ENCODE measurements at places on chromosomes 4 and X.

- no peak for DNase-seq
These were observed 98.9 kb downstream of the ATXN3L start for GRCh38 chrX:13220916-13221315.

GRCh38 chrX:9927698-9928482 is 39.3 kb upstream of the CLDN34 start:
- no peak for DNase-seq

DNA sequence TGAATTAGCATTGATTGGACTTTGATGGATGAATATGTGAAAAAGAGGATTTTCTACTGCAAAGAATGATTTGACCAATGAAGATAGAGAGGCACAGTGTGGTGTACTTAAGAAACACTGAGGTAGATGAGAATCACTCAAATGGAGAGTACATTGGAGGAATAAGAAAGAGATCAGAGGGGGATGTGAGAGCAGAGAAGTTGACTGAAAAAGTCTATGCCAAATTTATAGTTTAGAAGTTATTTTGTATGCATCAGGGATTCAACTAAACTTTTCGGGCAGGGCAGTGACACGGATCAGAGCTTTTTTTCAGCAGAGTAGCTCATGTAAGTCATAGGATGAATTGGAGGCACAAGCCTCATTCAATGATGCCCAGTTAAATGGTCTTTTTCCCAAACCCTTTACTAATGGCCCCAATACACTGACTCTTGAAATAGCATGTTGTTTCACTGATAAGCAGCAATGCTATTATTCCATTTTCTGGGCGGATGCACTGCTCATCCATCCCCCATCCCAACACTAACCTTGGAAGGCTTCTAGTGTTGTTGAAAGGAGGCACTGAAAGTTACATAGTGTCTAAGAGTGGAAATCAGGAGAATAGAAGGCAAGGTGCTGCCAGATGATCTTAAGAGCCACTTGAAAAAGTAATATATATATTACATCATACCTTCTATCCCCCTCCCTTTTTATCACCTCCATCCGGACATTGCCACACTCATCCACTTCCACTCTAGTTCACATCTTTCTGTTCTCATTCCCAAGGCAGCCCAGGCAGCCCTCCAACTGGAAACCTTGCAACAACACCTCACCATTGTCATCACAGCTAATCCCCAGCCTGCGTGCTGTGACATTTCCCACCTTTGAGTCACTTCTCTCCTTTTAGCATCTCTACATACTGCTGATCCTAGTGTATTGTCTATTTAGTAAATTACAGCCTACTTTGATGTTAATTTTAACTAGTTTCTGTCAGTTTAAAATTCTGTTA is 46.1 kb downstream of the ARHGAP24 start:
- DNase-seq = no peak

- DNase-seq = no peak
These were observed 69.4 kb upstream of the SORBS2 start for GRCh38 chr4:185881430-185881829.

DNA sequence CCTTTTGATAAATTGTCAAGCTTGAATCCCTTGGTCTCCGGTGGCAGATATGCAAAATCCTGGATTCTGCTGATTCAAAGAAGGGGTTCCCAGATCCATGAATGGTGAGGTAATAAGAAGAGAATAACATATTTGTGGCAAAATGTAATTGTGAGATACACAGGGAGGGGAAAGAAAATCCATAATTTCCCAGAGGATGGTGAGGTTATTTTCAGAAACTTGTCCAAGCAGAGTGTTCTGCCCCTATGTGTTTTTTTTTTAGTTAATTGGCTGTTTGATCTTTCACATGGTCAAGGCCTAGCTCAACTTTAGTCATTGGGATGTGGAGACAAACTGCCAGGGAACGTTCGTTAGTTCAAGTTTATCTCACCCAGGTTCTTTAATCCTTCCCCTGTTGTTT is 408.8 kb downstream of the MAPK10 start:
- DNase-seq = no peak

DNA sequence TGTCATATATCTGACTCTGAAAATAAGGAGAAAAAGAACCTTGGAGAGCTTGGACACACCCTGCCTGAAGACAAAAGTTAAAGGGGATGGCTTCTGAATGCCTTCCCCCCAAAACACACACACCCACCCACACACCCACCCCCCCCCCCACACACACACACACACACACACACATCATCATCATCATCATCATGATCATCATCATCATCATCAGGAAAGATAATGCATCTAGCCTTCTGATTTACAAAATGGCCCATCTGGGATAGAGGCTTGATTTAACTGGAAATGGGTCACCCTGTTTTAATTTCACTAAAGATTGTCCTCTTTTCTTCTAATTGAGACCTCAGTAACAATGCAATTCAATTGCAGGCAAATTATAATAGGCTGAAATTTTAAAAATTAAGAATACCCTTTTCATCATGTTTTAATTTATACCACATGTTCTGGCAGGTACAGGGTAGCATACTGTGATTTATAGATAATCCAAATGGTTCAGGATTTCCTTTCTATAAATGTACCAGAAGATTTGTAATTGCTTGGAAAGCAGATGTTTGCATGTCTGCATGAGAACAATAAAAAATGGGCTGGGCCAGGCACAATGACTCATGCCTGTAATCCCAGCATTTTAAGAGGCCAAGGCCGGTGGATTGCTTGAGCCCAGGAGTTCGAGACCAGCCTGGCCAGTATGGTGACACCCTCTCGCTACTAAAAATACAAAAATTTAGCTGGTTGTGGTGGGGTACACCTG is 56.5 kb downstream of the TRIM2 start:
- DNase-seq = no peak

DNA sequence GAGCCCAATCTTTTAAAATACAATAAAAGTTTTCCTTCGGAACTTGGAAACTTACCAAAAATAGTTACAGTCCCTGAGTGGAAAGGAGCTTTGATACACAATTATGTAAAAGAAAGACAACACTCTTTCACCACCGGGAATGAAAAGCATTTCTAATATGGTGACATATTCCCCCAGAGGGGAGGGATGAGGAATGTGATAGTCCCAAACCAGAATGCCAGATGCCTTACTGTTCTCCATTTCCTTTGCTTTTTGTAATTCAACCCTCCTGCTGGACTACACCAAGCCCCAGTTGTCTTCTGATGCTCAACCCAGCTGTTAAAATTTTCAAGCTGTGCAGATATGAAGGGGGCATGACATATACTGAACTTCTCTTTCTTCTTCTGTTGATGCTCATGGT is 4.1 kb downstream of the PRIMPOL start:
- DNase-seq = no peak

GRCh38 chr4:88939697-88940096 is 117.3 kb downstream of the FAM13A start:
- DNase-seq = no peak

DNA sequence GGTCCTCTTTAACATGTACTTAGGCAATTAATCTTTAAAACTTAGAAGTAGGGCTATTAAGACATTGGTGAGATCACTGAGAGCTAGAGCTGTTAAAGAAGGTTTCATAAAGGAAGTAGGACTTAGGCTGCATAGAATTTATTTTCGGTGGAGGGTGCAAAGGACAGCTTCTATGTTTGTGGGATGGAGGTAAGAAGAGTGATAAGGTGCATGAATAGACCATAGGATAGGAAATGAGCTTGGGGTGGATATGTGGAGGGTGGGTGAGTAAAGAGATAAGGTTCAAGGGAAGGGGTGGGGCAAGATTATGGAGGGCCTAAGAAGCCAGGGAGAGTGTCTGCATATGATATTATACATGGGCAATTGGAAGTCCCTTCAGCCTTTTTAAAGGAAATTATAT is 15.9 kb downstream of the RTL9 start:
- no peak for DNase-seq

DNA sequence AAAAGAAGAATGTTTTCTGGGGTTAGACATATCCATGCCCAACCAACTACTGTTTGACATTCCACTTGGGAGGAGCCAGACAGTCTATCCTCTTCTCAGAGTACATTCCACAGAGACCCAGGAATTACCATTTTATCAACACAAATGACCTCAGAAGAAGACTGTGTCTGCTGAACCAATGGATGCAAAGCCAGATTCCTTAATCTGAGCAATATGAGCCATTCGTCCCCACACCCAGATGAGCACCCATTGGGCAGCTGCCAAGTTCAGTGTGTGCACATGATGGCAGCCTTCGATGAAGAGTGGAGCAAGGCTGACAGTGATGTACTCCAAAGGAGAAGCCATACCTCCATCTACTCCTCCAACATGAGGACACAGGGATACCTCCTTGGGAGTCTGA is 111.3 kb downstream of the ZNF674 start:
- no peak for DNase-seq

GRCh38 chr4:133869486-133869885 is 332.1 kb downstream of the PABPC4L start:
- DNase-seq = no peak

DNA sequence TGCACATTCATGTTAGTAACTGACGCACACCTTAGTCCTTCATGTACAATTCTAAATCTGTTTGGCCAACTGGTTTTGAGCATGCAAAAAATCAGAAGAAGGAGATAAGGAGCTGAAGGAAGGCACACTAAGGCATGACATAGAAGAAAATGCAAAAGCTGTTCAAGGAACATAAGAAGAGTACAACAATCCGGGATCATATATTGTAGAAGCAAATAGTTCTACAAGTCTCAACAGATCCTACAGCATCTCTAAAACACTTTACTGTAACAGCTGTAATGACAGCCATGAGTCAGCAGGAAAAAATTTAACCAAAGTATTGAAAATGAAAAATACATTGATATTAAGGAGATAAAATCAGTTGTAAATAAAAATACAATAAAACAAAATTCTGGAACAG is 57.7 kb downstream of the KLHL13 start:
- DNase-seq = no peak

DNA sequence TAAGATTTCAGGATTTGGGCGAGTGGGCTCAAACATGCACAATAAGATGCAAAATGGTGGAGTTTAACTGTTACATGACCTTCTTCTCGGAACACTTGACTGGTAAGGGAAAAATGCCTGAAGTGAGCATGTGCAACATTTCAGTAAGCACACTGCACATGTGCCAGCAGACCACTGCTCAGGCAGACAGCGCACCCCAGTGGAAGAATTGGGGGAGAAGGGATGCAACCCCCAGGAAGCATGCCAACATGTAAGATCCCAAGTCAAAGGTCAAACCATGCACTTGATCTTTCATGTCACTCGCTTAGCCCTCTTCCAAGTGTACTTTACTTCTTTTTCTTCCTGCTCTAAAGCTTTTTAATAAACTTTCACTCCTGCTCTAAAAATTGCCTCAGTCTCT is 256.3 kb downstream of the CENPC start:
- no peak for DNase-seq
